ENCODE measurements at places on chromosomes 4 and X.

DNA sequence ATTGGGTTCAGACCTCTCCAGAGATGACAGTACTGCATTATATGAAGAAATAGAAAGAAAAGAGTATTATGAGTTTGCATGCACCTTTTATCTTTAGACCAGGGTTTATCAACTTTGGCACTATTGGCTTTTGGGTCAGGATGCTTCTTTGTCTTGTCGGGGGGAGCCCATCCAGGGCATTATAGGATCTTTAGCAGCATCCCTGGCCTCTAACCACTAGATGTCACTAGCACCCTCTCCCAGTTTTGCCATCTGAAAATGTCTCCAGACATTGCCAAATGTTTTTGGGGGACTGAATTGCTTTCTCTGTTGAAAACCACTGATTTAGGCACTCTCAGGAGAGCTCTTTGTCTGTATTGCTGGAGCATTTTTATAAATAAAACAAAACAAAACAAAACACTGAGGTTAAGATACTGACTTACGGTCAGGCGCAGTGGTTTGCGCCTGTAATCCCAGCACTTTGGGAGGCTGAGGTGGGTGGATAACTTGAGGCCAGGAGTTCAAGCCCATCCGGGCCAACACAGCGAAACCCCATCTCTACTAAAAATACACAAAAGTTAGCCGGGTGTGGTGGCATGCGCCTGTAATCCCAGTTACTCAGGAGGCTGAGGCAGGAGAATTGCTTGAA lies 23.6 kb downstream of the CA5B start:
- peak; percentile 49 for DNase-seq

DNA sequence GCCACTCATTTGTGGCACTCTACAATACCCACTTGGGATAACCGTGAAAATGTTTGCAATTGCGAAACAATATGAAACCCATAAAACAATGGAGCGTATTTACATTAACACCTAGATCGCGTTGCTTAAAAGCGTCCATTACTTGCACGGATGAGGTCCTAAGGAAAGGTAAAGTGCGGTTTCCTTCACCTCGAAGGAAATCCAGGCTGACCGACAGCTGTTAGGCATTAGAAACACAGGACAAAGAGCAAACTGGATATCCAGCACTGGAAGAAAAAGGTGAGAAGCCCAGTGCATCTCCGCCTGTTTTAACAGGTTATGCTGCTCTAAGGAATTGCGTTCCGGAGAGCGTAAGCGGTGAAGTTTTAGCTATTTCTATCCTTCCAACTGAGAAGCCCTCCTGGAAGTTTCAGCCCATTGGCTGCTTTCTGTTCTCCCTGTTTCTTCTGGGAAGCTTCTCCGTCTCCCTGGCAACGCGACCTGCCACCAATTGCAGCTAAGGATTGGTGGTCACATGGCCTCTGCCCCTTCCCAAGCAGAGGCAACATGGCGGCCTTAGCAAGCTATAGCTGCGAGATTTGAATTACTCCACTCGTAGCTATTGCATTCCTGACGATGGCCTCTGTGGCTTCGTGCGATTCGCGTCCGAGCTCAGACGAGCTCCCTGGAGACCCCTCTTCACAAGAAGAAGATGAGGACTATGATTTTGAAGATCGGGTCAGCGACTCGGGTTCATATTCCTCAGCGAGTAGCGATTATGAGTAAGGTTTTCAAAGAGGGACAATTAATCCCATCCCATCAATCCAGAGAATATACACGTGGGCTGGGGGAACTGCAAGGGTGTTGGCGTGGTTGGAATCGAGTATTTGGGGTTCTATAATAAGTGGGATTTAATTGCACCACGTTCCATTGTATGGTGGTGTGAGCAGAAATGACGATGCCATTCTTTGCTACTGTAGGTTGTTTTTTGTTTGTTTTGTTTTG lies at the start of gene INTU:
TSS of gene INTU (plus strand) at position 538 of the 984 bp plus-strand sequence. CDS start at position 616, 78 bp downstream.
- peak; percentile 97 for DNase-seq

- DNase-seq = no peak
Observed at GRCh38 chr4:131288441-131288840, 1860.7 kb upstream of the PCDH10 start.

- no peak for DNase-seq
Observed at GRCh38 chrX:15748841-15749240, 10.8 kb downstream of the CA5B start.

- no peak for DNase-seq
Observed at GRCh38 chrX:69024931-69025330, 140.3 kb downstream of the PJA1 start.

DNA sequence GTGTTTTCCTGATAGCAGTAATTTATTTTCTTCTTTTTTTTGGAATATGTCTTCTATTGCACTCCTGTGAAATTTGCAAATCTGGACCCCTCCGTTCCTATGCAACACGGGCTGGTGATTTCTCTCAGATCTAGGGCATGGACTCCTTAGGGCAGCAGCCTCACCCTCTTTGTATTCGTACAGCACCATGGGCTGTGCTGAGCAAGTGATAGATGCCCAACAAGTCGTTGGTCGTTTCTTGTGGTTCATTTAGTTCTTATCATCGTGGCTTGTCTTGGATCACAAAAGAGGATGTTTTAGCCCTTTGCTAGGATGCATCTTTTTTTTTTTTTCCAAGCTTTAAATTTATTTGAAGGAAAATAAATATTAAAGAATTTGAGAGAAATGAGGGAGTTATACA lies 82.1 kb downstream of the ARHGAP10 start:
- no peak for DNase-seq

- peak; percentile 79 for DNase-seq
Observed at GRCh38 chrX:119880552-119881437, 9.2 kb downstream of the NDUFA1 start.

- DNase-seq = no peak
Observed at GRCh38 chrX:49308604-49309269, 5.3 kb downstream of the GAGE10 start.

GRCh38 chrX:81286075-81286474 lies 84.2 kb downstream of the SH3BGRL start:
- no peak for DNase-seq

GRCh38 chr4:169070895-169071218 lies 60.8 kb upstream of the CBR4 start:
- DNase-seq = no peak

DNA sequence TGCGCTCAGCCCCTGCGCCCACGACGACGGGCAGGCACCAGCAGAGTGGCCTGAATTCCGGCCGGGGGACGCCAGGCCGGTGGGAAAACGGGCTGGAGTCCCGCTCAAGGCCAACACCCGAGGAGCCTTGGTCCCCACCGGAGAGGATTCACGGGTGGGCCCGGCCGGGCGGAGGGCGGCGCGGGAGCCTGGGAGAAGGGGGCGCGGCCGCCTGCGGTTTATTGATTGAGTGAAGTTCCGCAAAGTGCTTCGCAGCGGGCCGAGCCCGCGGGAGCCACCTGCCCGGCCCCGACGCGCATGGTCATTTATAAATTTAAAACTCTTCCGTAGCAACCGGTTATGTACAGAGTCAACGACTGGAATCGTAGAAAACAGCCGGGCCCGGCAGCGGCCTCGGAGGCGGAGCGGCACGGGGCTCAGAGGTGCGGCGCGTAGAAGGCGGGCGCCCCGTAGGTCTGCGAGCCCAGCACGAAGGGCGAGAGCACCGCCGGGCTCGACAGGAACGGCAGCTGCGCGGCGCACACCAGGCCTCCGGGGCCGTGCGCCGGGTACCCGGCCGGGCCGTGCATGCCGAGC lies 3.6 kb downstream of the NKX1-1 start:
- DNase-seq = no peak

DNA sequence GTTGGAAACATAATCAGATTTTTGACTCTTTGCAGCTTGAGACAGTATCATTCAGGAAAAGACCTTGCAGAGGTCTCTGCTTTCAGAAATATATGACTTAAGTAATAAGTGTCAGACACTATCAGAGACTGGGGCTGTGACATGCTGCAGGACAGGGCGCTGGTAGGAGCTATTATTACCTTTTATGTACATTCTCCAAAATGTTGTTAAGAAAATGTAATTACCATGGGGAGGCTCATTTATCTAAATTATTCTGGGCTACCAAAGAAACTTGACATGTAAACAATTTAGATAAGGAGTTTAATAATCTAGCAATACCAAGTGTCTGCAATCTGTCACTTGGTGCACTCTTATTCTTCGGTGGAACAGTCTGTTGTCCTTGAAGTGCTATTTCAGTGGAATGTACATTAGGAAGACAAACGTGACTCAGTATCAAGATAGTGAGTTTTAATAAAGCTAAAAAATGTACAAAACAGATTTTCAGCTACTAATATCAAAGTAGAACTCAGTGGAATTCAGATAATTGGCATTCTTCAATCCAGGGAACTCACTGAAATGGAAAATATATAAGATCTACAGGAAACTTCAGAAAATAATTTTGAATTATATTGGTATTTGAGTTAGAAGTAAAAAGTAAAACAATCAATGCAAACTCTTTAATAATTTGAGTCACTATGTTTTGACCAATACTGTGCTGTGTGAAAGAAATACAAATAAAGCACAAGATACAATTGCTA lies 214.5 kb downstream of the KCNIP4 start:
- no peak for DNase-seq

DNA sequence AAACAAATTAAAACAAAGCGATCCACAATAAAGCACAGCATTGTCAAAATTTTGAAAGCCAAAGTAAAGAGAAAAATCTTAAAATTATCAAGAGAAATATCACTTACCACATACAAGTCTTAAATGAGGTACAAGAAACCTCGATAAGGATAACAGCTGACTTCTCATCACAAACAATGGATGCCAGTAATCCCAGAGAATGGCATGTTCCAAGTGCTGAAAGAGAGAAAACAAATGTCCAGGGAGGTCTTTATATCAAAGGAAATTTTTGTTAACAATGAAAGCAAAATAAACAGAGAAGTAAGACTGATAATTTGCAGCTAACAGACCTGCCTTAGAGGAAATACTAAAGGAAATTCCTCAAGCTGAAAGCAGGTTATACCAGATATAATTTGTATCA lies 460.4 kb upstream of the HS3ST1 start:
- DNase-seq = no peak

DNA sequence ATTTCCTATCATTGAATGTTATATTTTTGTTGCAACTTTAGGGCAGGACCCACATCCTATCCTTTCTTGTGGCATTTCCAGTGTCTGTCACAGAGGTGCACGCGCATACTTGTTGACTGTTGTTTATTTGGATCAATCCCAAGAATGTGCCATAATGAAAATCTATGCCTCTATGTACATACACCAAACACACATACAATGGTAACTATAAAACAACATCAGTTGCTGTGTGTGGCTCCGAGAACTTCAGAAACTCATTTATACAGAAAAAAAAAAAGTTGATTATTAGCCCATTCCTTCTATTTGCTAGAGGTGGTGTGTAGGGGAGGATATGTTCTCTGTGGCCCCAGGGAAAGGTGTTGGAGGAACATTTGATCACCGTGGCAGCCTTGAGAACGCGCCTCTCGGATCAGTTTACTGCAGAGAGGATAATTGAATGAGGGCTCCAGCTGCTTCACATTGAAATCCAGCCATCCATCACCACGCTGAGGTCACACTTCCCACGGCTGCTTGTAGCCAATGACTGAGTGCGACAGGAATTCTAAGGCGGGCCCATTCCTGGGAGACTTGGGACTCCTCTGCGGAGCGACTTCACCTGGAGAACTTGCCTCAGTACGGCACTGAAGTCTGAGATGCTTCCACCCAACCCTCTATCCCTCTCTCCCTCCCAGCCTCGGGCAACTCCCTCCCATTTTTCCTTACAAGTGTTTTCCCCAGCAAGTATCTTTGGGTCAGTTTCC lies 19.5 kb downstream of the SMPX start:
- DNase-seq = no peak

DNA sequence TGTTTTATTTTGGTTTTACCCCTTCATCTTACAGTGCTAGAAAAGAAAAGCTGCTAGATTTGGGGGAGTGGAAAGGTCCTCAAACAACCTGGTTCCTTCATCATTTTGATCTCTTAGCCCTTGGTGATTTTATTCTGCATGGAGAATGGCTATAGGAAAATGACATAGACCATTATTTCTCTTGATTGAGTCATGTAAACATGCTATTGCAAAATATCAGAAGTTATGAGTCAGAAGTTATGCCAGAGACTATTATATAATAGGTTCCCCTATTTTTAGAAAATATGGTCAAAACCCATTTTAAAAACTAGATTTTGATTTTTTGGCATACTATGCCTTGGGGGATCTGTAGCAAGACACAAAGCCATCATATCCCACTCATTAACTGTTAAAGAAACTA lies 83.7 kb upstream of the FAM9C start:
- DNase-seq = peak; percentile 9

- DNase-seq = no peak
Observed at GRCh38 chr4:37620176-37620575, 66.0 kb downstream of the RELL1 start.

- no peak for DNase-seq
Observed at GRCh38 chr4:137359691-137360315, 172.5 kb downstream of the PCDH18 start.

DNA sequence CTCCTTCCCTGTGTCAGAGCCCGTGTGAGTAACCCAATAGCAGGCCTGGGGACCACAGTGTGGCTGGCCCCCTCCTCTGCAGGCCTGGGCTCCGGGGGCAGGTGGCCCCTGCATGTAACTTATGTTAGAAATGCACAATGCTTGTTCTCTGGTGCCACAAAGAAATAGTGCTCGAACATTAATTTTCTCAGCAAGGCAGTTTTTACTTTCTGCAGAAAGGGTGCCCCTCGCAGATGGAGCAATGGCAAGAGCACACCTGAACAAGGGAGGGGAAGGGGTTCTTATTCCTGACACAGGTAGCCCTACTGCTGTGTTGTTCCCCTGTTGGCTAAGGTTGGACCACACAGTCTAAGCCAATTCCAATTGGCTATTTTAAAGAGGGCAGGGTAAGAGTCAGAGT lies 17.1 kb downstream of the TACC3 start:
- DNase-seq = no peak

- no peak for DNase-seq
Observed at GRCh38 chr4:89100853-89101252, 10.5 kb upstream of the TIGD2 start.

GRCh38 chr4:185640811-185641675 lies 105.7 kb upstream of the PDLIM3 start:
- DNase-seq = peak; percentile 81

DNA sequence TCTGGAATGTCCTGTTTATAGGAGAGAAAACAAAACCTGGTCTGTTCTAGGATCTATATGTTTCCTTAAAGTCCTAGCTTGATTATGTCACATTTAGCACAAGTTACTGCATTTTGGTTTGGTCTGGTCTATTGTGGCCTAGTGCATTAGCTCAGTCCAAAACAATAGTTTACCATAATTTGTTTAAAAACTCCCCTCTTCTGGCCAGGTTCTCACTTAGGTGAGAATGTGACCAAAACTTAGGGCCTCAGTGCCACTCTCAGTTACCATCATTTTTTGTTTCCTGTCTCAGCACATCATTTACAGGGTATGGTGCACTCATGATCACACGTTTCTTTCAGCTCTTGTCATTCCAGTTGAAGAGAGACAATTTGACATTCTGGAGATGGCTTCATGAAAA lies 378.5 kb downstream of the KLHL4 start:
- no peak for DNase-seq

- no peak for DNase-seq
Observed at GRCh38 chr4:159317203-159317602, 214.3 kb downstream of the RAPGEF2 start.

DNA sequence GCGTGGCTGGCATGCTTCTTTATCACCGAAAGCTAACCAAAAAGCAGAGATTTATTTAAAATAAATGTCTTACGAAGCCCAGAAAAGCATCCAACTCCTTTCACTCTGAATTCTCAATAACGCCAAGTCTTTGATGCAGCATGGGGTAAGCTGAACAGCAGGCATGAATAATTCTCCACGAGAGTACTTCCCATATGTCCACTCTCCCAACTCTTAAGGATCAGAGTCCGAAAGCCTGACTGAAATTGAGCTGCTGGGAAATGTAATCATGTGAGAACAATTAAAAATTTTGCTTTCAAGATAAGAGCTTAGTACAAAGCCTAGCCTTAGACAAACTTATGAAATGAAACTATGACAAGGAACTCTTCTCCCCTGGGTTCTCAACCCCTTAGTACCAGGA lies 7.5 kb upstream of the SLC39A8 start:
- no peak for DNase-seq
